ENCODE measurements at places on chromosomes 2 and 18.
A peak's percentile ranks its signal among the peaks of the same experiment; 100 is the strongest.

- no peak for DNase-seq
Measured at GRCh38 chr18:68848242-68848641, 50.4 kb downstream of the CCDC102B start.

GRCh38 chr2:8525582-8526402 is 156.1 kb upstream of the ID2 start:
- DNase-seq: peak; percentile 85

DNA sequence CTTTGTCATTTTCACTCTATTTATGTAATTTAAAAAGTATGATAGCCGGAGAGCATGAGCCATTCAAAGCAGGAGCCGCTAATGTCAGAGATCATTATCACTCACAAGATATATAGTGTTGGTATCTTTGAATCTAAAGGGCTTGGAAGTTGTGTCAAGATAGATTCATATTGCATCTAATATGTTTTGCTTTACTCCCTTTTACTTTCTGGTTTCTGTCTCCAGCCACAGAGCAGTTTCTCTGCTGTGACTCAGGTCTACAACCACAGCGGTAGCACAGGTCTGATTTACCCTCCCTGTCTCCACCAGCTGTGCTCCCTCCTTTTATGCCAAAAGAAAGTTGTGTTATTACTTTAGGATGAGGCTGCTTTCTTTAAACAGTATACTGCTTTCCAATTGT is 424.0 kb downstream of the ARHGAP15 start:
- DNase-seq: no peak

DNA sequence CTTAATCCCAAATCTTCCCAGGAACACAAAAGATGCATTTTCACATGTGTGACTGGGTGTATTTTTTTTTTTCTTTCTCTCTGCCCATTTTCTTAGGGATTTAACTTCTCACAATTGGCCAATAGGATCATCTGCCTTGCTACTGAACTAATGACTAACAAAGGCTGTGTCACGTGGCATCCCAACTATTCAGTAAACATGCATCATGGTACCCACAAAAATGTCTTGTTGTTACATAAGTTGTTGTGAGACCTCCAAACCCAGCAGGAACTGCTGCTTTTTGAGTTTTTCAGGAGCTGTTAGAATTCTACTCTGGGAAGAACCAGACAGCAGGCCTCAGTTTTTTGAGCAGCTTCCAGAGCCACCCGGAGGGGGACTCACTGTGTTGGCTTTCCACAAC is 31.9 kb downstream of the GAD1 start:
- peak; percentile 55 for DNase-seq

DNA sequence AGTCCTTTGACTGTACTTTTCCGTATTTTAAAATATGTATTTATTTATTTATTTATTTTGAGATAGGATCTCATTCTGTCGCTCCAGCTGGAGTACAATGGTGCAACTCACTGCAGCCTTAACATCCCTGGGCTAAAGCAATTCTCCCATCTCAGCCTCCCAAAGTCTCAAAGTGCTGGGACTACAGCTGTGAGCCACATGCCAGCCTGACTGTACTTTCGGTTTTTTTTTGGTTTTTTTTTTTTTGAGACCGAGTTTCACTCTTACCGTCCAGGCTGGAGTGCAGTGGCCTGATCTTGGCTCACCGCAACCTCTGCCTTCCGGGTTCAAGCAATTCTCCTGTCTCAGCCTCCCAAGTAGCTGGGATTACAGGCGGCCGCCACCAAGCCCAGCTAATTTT is 28.9 kb upstream of the CCNYL1 start:
- DNase-seq: no peak
